ENCODE measurements at places on chromosomes 1 and 21.

DNA sequence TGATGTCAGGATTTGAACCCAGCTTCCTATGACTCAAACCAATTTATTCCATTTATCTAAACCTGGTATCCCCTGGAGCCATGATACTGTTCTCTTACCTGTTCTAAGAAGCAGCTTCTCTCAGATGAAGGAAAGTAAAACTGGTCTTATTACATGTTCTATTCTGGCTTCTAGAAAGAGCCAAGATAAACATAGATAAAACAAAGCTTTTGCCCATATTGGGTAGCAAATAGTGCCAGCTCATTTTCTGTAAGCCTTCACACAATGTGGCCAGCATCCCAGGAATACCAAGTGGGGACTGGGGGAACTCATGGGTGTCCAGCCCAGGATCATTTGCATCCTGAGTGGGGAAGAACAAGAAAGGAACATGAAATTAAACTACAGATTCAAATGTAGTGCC, 53.5 kb upstream of the EPHA8 start:
- no peak for DNase-seq

DNA sequence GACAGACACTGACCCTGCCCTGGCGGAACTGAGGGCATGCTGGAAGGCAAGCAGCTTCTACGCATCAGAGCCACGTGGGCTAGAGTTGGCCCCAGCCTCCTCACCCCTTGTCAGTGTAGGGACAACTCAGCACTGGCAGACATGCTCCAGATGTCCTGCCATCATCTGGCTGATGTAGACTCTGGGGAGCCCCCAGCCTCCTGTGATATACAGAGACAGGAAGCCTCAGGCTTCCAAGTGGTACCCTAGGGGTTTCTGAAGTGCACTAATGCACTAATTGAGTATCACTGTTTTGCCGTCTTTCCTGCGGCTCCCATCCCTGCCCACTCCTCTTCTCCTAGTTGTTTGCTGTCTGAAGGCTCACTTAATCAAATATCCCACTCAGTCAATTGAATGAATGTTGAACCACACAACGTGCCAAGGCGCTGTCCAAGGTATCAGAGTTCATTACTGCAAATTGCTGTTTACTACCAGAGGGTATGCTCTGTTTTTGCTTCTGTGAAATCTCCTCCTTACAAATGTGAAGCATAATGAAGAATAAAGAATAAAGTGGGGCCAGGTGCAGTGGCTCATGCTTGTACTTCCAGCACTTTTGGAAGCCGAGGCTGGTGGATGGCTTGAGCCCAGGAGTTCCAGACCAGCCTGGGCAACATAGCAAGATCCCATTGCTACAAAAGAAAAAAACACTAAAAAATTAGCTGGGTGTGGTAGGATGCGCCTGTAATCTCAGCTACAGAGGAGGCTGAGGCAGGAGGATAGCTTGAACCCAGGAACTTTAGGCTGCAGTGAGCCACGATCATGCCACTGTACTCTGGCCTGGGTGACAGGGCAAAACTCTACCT, 76.4 kb upstream of the ZBTB18 start:
- DNase-seq: no peak

DNA sequence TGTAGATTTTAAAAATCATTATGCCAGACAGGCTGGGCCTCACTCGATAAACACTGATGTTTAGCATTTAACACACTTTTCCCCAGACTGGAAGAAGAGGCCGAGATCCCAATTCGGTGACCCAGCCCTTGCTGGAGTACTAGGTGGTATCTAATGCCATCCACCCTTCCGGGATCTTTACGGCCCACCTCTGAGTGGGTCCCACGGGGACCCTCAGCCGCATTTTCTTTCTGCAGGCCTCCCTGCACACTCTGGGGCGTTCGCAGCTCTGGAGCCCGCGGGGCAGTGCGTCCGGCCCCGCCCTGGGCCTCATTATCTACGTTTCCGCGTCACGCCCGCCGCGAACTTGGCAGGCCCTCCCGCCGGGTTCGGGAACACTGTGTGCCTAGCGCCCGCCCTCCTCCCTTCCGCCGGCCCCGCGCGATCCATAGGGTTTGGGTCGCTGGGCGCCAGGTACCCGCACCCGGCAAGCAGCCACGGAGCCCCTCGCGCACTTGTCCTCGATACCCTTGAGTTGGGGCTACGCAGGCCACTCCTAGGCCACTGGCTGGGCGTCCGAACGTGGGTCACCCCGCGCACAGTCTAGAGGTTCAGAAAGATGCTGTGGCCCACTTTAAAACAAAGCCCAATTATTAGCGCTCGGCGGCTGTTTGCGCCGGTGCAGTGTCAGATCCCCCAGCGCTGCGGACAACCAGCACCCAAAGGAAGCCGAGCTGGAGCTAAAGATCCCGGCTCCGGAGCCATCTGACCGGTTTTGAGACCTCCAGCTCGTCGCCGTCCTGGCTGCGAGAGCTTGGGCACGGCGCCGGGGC, 950 bp upstream of the EVA1C start:
- no peak for DNase-seq

DNA sequence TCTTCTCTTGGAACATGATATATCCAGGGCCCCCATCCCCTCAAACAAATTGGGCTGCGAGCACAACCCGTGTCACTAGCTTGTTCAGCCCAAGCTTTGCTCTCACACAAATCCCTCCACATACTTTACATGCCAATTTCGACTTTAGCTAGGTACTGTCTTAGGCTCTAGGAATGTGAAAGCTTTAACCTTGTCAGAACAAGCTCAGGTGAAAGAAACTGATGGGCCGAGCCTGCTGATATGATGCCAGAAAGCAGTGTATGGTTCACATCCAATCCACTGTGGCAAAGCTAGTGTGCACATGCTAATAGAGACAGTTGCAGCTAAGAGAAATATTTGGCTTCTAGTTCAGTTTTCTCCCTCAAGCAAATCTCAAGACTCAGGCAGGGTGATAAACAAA, 79.5 kb downstream of the TNFSF18 start:
- DNase-seq: no peak

- no peak for DNase-seq
Measured at GRCh38 chr1:150558761-150559655, 9.8 kb downstream of the ADAMTSL4 start.

DNA sequence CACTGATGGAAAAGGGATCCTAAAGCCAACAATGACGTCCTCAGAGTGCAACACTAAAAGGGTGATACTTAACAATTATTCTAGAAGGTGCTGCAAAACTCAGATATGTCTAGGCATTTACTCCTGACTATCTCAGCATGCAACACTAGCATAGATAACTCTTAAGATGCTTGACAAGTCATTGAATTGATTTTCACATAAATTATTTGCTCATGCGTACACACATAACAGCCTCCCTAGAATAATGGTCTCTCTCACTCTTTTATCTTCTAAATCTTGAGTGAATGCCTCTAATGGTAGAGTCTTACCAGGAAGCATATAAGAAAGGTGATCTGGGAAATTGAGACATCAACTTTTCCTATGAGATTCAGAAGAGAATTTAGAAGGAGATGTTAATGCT, 1283.7 kb downstream of the MRPL39 start:
- DNase-seq: no peak

DNA sequence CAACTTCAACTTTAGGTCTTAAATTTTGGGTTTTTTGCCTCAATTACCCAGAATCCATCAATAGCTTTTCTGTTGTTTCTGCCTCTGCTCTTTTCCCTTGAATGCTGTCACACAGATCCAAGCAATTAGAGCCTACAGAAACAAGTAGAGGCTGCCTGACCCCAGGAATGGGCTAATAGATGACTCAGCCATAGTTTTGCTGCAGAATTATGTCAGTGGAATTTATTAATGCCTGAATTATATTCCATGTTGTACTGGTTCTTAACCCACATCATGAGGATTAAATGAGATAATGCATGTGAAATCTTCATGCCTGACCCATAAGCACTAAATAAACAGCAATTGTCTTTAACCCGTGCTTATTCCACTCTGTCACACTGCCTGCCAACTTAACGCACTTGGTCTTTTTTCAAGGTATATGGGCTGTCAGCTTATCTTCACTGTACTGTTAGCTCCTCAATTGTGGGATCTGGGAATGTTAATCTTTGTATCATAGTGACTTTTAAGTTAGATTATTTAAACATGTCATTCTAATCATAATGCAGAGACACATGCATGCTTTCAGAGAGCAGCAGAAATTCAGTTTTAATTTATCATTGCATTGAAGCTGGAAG, 213.3 kb downstream of the ROR1 start:
- DNase-seq: no peak

GRCh38 chr1:18288722-18289121, 181.1 kb downstream of the IGSF21 start:
- no peak for DNase-seq

- DNase-seq: no peak
Measured at GRCh38 chr1:34929497-34929852, at the start of gene DLGAP3. Gene DLGAP3 (minus strand): TSS chr1:34929650. CDS start chr1:34905383, 24,267 bp downstream.
